ENCODE measurements at places on chromosomes 16 and 17.

GRCh38 chr16:31471875-31472708 lies at the start of gene TGFB1I1:
Gene TGFB1I1, plus strand, starts transcription at chr16:31472152. Its CDS starts 37 bp downstream, at chr16:31472189.
- no peak for DNase-seq

- no peak for DNase-seq
Observed at GRCh38 chr16:46583036-46583435, 38.1 kb downstream of the SHCBP1 start.

- peak; percentile 96 for DNase-seq
Observed at GRCh38 chr17:45385331-45385997, 47.2 kb downstream of the ARHGAP27 start.

DNA sequence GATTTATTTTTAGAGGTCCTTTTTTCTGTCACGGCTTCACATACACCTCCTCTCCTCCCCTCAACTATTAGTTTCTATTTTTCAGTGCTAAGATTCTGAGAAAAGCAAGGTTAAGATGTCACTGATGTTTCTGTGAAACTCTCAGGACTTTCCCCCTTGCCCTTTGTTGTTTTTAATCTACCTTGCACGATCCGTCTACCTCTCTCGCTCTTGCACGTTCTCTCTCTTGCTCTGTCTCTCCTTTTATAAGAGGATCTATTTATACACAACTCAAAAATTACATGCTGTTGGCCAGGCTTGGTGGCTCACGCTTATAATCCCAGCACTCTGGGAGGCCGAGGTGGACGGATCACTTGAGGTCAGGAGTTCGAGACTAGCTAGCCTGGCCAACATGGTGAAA lies 43.6 kb downstream of the RPA1 start:
- DNase-seq = no peak

- no peak for DNase-seq
Observed at GRCh38 chr17:19613979-19614378, 34.6 kb upstream of the ALDH3A2 start.

DNA sequence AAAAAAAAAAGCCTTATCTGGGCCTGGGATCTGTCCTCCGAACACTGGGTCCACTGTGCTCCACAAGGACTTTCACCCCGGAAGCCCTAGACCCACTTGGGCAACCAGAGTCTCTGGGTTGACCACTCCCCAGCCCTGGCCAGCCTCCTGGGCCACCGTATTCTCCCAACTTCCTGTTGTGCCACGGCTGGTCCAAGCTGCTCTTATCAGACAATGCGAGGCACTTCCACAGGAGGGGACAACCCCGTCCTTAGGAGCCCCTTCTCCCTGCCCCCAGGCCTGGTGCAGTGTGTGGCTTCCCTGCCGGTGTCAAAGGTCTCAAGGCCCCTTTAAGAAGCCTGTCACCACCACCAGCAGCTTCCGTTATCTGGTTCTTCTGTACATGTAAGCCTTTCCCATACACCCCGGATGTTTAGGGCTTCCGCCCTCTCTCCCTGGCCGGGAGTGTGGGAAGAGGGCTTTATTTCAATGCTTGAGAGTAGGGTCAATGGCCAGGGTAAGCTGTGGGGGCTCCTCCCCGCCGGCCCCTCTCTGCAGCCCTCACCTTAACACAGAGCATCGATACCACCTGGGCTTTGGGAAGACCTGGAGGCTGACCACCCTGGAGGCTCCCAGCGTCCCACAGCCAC lies 313.0 kb downstream of the SEC14L1 start:
- DNase-seq = peak; percentile 64

- no peak for DNase-seq
Observed at GRCh38 chr17:44915321-44915726, at the start of gene GFAP. Gene GFAP, minus strand, starts transcription at chr17:44915500. Its CDS starts 14 bp downstream, at chr17:44915486.

DNA sequence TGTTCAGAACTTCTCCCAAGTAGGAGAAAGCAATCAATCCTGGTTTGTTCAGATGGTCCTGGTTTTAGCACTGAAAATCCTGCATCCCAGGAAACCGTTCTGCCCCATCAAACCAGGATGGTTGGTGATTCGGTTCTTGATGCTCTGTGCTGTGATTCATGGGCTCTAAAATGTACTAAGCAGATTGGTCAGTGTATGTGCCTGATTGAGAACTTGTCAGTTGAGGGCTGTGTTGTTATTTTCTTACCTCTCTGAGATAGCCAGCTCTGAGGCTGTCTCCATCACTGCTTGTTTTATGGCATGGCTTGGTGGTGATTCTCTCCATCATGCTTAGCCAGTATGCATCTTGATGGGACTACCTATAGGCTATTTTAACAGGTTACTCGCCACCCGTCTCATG lies 246.9 kb upstream of the RBFOX1 start:
- DNase-seq = no peak

DNA sequence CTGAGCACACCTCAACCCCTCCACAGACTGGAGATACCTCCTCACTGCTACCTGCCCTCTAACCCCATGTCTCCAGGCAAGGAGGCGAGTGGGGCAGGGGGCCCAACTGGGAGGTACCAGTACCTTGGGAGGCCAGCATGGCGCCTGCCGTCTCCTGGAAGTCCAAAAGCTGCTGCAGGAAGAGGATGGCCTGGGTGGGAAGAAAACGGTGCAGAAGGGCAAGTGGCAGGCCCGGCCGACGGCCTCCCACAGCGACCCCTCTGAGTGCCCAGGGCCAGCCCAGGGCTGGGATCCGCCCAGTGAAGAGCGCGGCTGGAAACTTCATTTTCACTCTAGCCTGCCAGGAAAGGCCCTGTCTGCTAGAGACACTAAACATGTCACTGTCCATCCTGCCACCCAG lies 8.5 kb downstream of the ZACN start:
- DNase-seq = no peak

DNA sequence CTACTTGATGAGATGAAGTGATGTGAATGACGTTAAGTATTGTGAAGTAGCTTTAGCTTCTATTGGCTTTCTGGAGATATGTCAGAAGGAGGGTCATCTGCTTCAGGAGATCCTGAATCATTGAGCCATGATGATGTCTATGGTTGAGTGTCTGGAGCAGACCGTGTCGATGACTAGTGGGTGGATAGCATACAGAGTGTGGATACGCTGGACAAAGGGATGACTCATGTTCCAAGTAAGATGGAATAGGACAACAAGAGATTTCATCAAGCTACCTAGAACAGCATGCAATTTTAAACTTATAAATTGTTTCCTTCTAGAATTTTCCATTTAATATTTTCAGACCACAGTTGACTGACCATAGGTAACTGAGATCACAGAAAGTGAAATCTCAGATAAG lies 116.1 kb upstream of the RBBP6 start:
- DNase-seq = no peak

DNA sequence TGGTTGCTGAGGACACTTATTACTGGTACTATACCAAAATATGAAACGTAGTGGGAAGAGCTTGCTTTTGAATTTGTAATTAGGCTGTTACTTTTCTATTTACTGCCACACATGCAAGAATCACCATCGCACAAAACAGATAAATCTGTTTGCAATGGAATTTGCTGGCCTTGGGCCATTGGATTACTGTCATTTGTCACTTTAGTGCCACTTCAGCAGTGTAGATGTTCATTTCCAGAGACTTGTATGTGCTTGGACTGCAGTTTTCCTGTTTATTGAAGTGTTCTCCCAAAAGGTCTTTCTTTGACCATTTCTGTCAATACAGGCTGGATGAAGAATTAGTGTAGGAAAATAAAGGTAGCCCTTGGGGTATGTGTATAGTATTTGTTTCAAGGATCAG lies 4.5 kb downstream of the USP10 start:
- no peak for DNase-seq

- DNase-seq = no peak
Observed at GRCh38 chr17:81182596-81182995, 16.6 kb upstream of the AATK start.

- DNase-seq = no peak
Observed at GRCh38 chr16:898761-899682, 71.8 kb downstream of the LMF1 start.

DNA sequence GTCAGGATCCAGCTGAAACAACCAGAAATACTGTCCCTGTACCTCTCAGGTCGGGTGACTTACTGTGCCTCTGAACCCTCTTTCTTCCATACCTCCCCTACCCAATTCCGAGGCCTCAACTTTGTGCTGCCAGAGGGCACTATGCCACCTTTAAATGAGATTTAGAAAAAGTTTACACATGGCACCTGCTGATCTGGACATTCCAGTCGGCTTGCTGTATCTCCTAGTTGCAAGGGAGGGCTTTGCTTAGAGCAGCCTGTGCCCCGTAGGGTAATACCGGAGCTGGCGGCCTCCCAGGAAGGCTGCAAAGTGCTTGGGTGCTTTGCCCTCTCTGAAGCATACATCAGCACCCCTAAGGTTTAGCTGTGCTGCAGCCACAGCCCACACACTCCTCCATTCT lies 306.0 kb upstream of the RBFOX1 start:
- DNase-seq = no peak

GRCh38 chr17:51743477-51743876 lies 415.0 kb downstream of the CA10 start:
- no peak for DNase-seq

DNA sequence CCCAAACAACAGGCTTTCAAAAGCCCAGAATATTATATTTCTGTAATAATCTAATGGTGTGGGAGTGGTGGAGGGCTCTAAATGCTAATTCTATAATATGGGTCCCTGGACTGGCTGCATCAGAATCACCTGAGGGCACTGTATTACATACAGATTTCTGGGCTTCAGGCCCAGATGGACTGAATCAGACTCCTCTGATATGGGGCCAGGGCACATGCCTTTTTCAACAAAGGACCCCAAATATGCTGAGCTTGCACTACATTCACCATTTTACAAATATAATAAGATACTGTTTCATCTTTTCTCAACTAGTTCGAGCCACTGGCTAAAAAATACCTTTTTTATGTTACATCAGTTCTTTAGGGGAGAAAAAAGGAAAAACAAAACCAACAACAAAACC lies 309.7 kb downstream of the MAP2K6 start:
- no peak for DNase-seq

DNA sequence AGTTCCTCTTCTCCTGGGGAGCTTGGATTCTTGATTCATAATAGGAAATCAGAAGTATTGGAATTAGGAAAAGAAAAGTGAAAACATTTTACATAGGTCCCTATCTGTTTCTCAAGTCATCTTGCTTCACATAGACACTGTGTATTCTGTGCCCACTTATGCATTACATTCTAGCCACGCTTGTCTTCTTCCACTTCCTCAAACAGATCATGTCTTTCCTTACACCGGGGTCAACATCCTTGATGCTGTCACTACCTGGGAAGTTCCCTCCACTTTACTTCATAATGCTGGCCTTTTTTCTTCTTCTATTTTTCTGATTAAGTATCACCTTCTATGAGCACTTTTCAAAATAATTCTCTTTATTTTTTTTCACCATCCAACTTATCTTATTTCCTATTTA lies 606.4 kb upstream of the CDH8 start:
- no peak for DNase-seq

GRCh38 chr16:85220964-85221731 lies 108.9 kb upstream of the CIBAR2 start:
- DNase-seq = no peak

- DNase-seq = peak; percentile 91
Observed at GRCh38 chr16:69330286-69331109, at the start of gene PDF. Gene PDF, minus strand, starts transcription at chr16:69330588. Its CDS starts 18 bp downstream, at chr16:69330570.

GRCh38 chr16:66658143-66658859 lies 38.2 kb downstream of the CMTM4 start:
- no peak for DNase-seq

GRCh38 chr16:81251871-81252270 lies 13.4 kb downstream of the BCO1 start:
- no peak for DNase-seq

All from activated CD4-positive, alpha-beta T cell treated with anti-CD3 and anti-CD28 coated beads, Interleukin-2, amount 50 U/mL, for 48 hours (primary cell).